ENCODE measurements at places on chromosomes 12 and 14.

GRCh38 chr12:112848338-112848715 lies 56.8 kb downstream of the RPH3A start:
- DNase-seq = no peak

DNA sequence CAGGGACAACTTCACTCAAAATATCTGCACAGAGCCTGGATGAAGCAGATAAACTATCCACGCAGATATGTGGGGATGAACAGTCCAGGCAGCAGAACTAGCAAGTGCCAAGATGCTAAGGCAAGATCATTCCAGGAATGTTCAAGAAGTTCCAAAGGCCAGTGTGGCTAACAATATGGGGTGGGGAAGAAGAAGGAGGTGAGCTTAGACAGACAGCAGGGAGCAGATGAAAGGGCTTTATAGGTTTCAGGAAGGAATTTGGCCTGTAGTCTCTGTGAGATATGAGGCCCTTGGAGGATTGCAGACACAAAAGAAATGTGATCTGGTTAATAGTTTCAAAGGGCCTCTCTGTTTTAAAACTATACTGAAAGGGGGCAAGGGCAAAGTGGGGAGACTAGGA lies 63.5 kb upstream of the PPM1H start:
- no peak for DNase-seq

- DNase-seq = no peak
These were observed 209.3 kb upstream of the RGS6 start for GRCh38 chr14:71722885-71723284.

DNA sequence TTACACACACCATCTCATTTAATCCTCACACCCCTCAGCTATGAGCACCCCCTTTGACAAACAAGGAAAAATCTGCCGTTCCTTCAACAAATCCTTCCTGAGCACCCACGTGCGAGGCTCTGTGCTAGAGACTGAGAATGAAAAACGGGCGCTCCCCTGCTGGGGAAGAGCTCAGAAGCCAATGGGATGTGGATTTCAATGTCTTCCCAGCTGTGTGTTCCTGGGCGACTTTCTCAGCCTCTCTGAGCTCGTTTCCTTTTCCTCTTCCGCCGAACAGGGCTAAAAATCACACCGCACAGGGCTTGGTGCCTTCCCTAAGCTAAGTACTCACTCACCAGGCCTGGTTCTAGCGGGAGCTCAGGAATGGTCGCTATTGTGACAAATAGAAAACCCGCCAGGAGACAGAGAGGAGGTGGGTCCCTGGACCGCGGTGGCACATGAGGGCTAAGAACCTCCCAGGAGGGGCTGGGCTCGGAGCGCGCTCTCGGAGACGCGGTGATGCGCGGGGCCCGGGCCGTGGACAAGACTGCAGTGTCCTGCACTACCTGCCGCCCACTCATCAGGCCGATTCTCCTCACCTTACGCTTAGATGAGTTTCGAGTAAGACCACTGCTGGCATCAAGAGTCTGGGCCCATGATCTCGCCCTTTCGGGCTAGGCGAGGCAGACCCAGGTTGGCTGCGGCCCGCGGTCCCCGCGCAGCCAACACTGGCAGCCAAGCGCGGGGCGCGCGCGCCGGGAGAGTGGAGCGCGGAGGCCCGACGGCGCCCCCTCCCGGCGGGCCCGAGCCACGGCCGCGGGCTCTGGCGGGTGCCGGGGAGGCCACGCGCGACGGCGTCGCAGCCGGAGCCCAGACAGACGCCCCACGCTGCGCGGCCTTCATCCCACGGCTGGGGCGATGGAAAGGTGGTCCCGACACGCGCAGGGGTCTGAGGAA lies 17.0 kb downstream of the ZDHHC22 start:
- DNase-seq = no peak

GRCh38 chr14:49479432-49479831 lies 106.7 kb downstream of the RPS29 start:
- no peak for DNase-seq
